ENCODE measurements at places on chromosomes 5 and 9.

- DNase-seq = no peak
These were observed 99.5 kb downstream of the AOPEP start for GRCh38 chr9:94826044-94826443.

GRCh38 chr9:5971740-5972139 lies 43.7 kb downstream of the RANBP6 start:
- no peak for DNase-seq

DNA sequence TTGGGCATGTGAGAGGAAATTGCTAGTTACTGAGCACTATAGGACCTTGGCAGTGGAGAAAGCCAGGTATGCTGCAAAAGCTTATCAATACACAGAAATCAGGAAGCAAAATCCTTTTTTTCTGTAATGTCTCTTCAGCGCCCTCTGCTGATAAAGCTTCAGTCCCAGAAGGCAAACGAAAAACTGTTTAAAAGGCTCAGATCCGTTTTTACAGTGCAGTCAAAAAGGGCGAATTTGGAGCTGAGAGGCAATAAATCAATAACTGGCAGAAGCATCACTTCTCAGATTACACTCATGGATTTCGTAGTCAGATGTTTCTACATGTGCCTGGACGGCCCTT lies 1.1 kb upstream of the MAN2A1 start:
- no peak for DNase-seq

DNA sequence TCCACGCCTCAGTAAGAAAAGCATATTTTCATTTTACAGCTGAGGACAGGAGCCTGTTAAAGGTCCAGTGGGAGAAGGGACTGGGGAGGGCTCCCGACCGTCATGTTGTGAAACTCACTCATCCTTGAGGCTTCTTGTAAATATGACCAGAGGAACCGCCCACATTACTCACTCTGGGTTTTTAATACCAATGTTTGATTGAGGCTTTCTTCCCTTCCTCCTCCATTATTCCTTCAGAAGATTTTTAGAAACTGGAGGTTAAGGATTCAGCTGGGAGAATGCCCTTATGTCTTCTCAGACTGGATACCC lies 61.4 kb upstream of the GLRX start:
- no peak for DNase-seq

GRCh38 chr9:72337286-72337685 lies 27.7 kb downstream of the ZFAND5 start:
- no peak for DNase-seq

DNA sequence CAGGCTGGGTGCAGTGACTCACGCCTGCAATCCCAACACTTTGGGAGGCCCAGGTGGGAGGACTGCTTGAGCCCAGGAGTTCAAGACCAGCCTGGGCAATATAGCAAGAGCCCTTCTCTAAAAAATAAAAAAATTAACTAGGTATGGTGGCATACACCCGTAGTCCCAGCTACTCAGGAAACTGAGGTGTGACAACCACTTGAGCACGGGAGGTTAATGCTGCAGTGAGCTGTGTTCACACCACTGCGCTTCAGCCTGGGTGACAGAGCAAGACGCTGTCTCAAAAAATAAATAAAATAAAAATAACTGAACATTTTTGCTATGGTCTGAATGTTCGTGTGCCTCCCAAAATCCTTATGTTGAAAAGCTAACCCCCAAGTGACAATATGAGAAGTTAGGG lies 24.5 kb downstream of the AGTPBP1 start:
- no peak for DNase-seq

GRCh38 chr9:124347206-124347967 lies 67.9 kb downstream of the PSMB7 start:
- DNase-seq = no peak

GRCh38 chr5:151345187-151345807 lies 2.1 kb downstream of the SLC36A2 start:
- no peak for DNase-seq

GRCh38 chr5:169897481-169897880 lies 82.8 kb downstream of the INSYN2B start:
- no peak for DNase-seq

- DNase-seq = no peak
These were observed 573.1 kb downstream of the TLE4 start for GRCh38 chr9:80144856-80145255.

GRCh38 chr9:2934883-2935282 lies 91.0 kb upstream of the PUM3 start:
- DNase-seq = no peak

- DNase-seq = no peak
These were observed 174.7 kb downstream of the WDR70 start for GRCh38 chr5:37553720-37554404.

DNA sequence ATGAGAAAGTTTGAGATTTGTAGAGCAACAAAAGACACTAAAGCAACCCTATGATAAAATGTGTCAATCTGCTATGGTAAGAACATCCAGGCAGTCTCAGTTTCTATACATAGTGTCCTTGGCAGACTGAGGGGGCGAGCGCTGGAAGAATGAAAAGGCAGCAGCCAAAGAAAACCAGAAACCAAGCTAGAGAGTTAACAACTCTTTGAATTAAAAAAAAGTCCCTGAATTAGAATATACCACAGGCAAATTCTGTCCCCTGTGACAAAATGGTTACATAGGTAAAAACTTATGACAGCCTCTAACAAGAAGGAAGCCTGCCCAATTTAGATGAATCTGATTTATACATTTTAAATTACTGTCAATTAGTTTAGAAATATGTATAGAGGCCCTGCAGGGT lies 106.7 kb downstream of the OXCT1 start:
- DNase-seq = no peak

DNA sequence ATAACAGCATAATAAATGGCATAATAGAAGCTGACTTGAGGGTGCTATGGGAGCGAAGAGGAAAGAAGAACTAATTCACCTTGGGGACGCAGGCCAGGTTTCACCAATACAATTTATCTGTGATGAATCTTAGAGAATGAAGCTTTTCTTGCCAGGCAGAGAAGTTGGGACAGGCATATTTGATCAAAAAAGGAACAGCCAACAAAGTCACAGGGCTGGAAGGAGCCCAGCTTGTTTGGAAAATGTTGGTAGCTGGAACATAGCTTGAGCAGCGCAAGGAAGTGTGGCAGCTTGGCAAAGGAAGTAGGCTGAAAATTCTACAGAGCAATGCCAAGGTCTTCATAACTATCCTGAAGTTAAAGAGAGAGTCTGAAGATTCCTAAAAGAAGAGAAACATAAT lies 181.5 kb upstream of the OR13F1 start:
- DNase-seq = no peak

Data from T-helper 2 cell (primary cell).